ENCODE measurements at places on chromosomes 12 and 14.

- DNase-seq, result no peak
Observed at GRCh38 chr14:61033855-61034254, 52.8 kb downstream of the SLC38A6 start.

GRCh38 chr14:36222952-36223468, 46.5 kb upstream of the PTCSC3 start:
- DNase-seq, result no peak

DNA sequence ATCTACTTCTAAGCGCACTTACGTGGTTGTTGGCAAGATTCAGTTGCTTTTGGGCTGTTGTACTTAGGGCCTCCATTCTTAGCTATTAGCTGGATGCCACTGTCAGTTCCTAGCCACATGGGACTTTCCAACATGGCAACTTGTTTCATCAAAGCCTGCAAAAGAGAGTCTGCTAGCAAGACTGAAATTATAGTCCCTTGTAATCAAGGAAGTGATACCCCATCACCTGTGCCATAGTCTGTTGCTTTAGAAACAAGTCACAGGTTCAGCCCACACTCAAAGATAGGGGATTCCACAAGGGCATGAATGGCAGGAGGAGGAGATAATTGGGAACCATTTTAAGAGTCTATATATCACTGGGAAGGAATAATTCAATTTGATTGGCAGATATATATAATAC, 27.1 kb upstream of the SLC17A8 start:
- no peak for DNase-seq

GRCh38 chr14:61257469-61258057, 23.6 kb downstream of the TMEM30B start:
- no peak for DNase-seq

- no peak for DNase-seq
Observed at GRCh38 chr12:109439181-109439580, 37.9 kb downstream of the KCTD10 start.

DNA sequence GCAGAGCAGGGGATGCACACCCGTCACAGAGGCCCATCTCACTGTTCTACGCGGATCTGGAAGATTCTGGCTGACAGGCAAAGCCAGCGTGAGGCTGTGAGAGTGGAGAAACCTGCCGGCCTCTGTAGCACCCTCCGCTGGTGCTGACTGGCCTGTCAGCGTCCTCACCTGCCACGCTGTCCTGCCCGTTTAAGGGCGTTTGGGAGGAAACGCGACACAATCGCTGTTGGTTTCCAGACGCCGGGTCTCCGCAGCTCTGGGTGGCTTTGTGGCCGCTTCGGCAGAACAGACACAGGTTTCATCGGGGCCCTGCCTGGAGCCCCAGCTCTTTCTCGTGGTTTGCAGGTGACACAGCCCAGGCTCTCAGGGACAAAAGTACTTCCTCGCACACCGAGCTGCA, 70.6 kb downstream of the NOC4L start:
- DNase-seq, result no peak

GRCh38 chr14:27686137-27686536, 1080.5 kb upstream of the FOXG1 start:
- no peak for DNase-seq

DNA sequence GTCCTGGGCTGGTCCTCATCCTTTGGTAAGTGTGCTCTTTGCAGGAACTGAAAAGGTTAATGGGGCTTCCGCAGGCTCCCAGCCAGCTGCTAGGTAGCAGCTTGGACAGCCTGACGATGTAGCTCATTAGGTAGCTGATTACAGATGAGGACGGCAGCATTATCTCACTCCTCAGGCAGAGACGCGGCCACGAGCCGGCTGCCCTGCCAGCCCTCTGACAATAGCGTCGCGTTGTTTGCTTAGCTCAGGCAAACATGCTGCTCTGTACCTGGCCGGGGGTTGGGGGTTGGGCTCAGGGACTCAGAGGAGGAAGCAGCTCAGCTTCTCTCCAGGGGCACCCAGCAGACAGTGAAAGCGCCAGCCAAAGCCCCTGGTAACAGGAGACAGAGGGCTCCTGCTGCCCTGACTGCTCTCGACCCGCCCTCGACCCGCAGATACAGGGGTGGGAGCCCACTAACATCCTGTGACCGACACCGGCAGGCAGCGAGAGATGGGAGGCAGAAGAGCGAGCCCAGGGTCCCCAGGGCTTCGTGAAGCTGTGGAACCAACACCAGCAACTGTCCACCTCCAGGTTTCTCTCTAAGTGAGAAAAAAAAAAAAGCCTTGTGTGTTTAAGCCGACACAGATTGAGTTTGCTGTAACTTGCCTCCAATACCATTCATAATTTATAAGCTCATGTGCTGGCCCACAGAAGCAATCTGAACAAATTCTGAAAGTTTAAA, 53.4 kb upstream of the DLK1 start:
- DNase-seq, result peak; percentile 30

DNA sequence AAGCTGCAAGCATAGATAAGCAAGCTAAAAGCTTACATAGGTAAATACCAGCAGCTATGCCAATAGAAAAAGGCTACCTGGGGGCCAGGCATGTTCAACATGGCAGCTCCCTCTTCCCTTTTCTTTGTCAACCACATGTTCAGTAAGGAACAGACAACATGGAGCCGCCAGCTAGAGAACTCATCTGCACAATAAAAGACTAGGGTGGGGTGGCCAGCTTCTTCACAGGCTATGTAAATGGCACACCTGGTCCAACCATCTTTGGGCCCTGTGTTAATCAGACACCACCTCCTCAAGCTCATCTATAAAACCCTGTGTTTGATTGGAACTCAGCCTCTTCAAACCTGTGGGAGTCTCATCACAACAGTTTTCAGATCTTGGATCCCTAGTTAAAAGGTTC, 129.7 kb upstream of the TMPO start:
- no peak for DNase-seq

GRCh38 chr14:51680031-51680430, 28.3 kb downstream of the FRMD6 start:
- DNase-seq, result no peak

GRCh38 chr12:40551466-40551865, 140.8 kb upstream of the CNTN1 start:
- DNase-seq, result no peak

DNA sequence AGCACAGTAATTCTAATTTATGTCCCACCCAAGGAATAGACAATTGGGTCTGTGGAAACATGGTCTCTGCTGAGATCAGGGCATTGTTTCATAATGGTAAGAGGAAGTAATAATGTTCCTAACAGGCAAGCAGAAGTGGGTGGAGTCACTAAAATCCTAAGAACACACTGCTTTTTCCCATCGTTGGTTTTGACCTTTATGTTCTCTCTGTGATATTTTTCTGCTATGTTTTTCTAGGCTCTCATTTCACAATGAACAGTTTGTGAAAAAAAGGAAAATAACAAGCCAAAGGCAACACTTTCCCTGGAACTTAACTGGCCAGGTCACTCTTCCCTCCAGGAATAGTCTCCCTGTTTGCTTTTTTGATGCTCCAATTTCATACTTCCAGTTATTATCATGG, 80.6 kb upstream of the OVCH1 start:
- no peak for DNase-seq

- no peak for DNase-seq
Observed at GRCh38 chr12:32870716-32871115, 25.9 kb downstream of the PKP2 start.

GRCh38 chr12:34205401-34205800, 183.1 kb downstream of the ALG10 start:
- no peak for DNase-seq

DNA sequence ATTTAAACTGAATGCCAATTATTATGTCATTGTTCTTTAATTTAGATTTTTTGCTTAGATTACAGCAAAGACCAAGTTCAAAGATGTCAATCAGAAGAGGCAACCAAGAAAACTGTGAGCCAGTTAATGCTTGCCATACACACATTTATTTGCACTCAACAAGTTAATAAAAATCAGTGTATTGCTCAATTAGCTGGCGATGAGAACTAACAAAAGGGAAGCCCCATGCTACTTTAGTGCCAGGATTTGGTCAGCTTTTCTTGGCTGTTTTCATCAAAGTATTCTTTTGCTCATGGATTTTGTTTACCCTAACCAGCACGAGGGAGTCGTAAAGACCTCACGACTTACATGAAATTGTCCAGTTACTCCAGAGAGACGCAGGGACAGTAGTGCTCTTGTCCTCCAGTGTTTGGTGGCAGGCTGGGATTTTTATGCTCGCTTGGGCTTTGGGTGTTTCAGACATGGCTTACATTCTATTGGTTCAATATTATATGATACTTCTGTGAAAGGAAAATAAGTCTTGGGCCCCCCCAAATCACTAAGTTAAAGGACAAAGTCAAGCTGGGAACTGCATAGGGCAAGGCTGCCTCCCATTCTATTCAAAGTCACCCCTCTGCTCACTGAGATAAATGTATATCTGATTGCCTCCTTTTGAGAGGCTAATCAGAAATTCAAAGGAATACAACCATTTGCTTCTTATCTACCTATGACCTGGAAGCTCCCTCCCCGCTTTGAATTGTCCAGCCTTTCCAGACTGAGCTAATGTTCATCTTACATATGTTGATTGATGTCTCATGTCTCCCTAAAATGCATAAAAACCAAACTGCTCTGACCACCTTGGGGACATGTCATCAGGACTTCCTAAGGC, 7.4 kb upstream of the B4GALNT1 start:
- DNase-seq, result no peak

- no peak for DNase-seq
Observed at GRCh38 chr12:54431911-54432814, 13.1 kb upstream of the ITGA5 start.

- no peak for DNase-seq
Observed at GRCh38 chr12:69151254-69151764, 88.1 kb upstream of the CPSF6 start.

GRCh38 chr12:42104784-42105183, 39.9 kb downstream of the GXYLT1 start:
- no peak for DNase-seq

DNA sequence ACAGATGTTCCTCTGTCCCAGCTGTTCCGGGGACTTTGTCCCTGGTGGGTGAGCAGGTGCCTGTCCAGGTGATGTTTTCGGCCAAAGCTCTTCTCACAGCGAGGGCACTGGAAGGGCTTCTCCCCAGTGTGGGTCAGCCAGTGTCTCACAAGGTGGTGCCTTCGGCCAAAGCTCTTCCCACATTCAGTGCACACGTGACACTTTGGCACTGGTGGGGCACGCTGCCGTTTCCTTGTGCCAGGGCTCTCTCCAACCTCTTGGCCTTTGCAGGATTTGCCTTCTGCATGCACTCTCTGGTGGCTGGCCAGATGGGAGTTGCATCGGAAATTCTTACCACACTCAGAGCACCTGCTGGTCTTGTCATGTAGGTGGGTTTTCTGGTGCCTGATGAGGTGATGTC, 7.7 kb downstream of the ZNF641 start:
- no peak for DNase-seq

DNA sequence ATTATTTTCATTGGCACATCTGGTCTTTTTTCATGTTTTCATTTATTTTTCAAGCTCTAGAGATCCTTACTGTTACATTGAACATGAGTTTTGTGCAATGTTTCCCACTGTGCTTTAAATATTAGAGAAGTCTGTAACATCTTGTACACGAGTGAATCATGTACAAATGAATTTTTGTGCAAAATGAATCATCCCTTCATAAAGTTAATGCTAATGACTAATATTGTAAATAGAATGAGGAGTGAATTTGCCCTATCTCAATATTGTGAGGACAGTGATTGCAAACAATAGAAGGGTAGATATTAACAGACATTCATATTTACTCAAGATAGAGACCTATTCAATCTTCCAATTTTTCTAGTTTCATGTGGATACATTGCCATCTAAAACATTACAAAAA, 463.3 kb upstream of the FOXG1 start:
- no peak for DNase-seq

DNA sequence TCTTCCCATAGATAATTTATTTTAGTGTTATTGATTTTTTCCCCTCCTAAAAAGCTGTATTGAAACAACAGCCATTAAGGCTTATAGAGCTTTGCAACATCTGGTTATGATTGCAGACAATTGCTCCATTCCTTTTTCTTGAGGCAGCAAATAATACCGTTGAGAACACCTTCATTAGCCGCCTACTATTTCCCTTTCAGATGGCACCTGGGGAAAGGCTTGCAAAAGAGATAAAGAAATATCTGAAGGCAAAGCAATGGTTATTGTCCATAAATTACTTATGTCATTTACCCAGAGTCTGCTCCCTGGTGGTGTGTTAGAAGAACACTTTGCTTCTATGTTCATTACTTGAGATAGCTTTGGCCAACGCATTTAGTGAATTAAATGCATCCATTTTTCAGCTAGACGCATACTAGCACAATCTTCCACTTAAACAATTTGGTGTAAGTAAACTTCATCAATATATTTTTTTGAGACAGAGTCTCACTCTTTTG, 377.8 kb downstream of the KCNH5 start:
- DNase-seq, result no peak

- DNase-seq, result peak; percentile 25
Observed at GRCh38 chr14:57087841-57088240, 180.9 kb downstream of the EXOC5 start.

GRCh38 chr12:56143217-56143616, 9.2 kb upstream of the MYL6B start:
- DNase-seq, result no peak

- no peak for DNase-seq
Observed at GRCh38 chr12:109191621-109192250, 75.3 kb downstream of the ACACB start.

- DNase-seq, result no peak
Observed at GRCh38 chr12:2507814-2508213, 287.0 kb upstream of the FKBP4 start.

DNA sequence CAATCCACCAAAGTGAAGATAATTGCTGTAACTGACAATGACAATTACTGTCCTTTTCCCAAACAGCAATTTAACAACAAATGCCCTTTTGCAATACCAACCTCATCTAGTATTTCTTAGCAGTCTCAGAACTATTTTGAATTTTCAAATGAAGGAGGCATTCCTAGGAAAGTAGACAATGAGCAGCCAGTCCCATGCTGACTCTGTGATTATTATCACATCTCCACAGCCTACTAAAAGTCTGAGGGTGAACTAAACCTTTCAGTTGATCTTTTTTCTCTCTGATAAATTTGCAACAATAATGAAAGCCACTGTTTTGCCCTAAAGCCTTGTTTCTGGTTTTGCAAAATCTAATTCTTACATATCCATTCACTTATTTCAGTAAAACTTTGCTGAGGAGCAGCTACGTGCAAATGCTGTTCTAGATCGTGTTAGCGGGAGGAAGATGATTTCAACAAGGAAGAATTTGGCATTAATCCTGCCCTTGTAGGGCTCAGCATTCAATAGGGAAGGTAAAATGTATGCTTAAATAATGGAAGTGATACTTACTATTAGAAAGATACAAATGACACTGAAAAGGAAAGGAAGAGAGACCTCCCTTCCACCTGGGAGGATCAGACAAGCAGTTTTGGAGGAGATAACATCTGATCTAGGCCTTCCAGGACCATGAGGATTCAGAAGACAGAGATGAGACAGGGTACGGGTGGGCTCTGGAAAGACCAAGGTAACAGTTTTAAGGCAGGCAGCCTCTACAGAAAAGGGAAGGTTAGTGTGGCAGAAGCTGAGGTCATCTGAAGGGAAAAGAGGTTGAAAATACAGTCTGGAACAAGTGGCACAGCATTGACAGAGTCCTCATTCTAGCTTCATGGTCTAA, 47.4 kb downstream of the SLC38A1 start:
- no peak for DNase-seq

Measured in DMS 273 treated with DMSO at 0.1 percent for 48 hours (cell line).